Activated B cell treated with CpG ODN at 0.5 μM for 24 hours (primary cell): ENCODE measurements at places on chromosomes 3 and 15. TPM values are rescaled to one million over a fixed set of nuclear protein-coding genes. Genes with fewer than 3 reads are reported as not detected.

- no peak for DNase-seq
Observed at GRCh38 chr3:149315694-149316093, 17.7 kb downstream of the TM4SF18 start.

DNA sequence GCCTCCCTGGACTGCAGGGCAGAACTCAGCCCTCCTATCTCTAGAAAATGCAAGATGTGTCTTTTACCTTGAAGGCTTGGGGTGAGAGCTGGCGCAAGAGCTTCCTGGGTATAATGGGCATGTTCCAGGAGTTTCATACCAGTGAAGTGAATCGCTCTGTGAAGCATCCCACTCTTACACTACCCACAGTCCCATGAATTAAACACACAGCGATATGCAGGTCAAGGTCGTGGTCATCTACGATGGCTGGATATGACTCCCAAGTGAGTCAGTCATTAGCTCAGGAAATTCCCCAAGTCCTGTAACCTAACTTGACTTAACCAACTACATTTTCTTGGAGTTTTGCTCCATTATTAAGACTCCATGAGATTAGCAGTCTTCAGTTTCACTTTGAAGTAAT is 439.7 kb downstream of the NTRK3 start:
- DNase-seq = no peak

- no peak for DNase-seq
Observed at GRCh38 chr15:89822026-89822425, 7.4 kb upstream of the ANPEP start.

DNA sequence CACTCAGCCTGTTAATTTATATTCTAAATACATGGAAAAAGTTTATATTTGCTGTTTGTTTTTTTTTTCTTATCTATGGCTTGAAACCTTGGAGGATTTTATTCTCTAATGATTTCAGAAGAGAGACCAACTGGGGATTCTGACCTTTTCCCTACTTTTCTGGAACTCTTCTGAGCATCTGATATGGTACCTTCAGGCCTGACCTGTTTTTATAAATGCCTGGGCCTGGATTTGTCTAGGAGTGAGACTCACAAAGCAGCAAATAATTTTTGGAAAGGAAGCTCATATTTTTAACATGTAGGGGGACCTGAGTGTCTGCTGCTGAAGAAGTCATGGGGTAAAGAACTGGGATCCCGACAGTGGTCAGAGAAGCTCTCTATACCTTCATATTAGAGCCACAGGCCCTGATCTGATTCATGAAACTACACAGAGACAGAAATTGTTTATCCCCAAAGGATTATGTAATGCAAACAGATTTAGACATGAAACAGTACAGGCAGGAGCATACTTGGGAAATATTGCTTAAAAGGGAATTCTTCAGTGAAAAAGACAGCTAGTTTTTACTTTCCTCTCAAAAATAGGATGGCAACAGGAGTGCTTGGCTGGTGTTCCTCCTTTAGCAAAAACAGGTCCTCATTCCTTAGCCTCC is 15.9 kb downstream of the PPM1L start:
- no peak for DNase-seq

GRCh38 chr3:78825858-78826215 is 942.0 kb downstream of the ROBO1 start:
- no peak for DNase-seq

- no peak for DNase-seq
Observed at GRCh38 chr3:190446573-190447279, 3.0 kb downstream of the TMEM207 start.

DNA sequence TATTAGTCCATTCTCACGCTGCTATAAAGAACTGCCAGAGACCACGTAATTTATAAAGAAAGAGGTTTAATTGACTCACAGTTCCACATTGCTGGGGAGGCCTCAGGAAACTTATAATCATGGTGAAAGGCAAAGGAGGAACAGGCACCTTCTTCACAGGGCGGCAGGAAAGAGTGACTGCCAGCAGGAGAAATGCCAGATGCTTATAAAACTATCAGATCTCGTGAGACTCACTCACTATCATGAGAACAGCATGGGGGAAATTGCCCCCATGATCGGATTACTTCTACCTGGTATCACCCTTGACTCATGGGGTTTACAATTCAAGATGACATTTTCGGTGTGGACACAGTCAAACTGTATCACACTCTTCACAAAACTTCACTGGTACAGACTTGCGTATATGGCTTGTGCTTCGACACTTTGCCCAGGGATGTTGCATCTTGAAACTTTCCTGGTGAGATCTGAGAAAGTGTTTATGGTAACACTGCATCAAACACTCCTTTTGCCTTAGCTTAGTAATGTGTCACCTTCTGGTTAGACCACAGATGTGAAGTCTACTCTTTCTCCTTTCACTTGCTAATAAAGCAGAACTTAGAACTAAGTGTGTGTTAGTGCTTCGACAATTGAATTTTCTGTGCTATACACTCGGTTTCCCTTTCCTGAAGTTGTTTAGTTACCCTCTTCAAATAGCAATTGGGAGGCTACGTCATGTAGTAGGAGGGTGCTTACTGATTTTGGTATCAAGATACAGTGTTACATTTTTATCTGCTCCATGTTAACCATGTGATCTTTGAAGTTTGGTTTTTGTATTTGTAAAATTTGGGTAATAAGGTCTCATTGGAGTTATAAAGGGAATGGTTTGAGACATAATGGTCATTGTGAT is 185.7 kb downstream of the LPP start:
- no peak for DNase-seq

The MST1R gene
- total RNA-seq = 0.81 and 1.6 TPM in 2 replicates

The DLL4 gene
- 0.05 TPM in 1 of 2 replicates, not detected in the other for total RNA-seq

The SHF gene
- total RNA-seq = 5.8 and 8.5 TPM in 2 replicates

The TIGIT gene
- total RNA-seq = 3.3 and 6.8 TPM in 2 replicates

DNA sequence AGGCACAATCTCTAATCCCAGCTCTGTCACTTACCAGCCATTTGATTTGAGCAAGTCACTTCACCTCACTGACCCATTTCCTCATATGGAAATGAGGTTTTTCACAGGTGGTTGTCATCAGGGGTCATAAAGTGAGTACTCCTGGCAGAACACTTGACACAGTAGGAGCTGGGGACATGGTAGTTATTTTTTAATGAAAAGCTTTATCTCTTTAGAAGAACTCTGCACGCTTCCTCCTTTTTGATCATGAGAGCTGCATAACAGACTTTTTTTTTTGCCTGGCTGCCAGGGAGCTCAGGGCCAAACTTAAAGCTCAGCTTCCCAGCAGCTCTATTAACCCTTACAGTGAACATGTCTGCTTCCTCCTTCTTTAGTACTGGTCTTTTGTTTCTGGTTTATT is 8.4 kb downstream of the VWA5B2 start:
- no peak for DNase-seq

DNA sequence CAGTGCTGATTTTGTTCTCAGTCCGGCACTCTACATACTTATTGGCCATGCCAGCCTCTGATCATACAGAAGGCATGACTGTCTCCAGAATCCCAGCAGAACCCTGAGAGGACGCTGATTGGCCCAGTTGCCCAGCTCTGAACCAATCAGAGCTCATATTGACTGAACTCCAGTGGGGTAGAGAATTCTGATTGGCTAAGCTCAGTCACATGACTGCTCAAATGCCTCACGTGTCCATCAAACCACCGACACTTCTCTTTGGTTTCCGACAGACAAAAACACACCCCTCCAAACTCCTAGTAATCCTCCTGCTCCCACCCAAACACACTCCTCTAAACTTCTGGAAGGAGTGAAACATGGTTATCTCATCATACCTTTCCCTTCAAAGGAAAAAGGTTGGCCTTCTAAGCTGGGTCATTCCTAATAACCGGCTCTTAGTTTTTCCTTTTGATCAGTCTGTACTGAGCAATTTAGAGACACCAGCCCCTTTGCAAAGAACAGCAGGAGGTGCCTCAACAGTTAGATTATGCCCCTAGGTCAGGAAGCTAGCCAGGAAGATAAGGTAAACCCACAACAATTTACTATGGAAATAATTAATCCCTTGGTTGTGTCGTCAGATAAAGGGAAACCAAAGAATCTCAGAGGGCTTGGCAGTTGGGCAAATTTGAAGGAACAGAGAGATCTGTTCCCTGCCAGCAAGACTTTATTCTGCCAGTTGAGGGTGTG is 187.8 kb downstream of the TLE3 start:
- DNase-seq = no peak

DNA sequence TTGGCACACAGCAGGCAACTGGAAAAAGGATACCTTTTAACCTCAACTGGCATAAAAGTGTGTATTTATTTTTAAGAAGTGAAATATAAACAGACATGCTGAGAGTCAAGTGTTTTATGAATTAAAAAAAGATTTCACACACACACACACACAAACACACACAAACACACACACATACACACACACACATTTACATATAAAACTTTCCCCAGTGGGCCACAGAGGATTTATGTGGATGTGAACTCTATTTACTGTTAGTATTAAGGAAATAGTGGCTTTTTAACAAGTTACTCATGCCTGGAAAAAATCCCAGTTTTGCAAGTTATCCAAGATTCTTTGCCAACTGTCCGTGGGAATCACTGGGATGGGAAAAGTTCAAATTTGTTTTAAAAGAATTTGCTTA is 725.9 kb upstream of the NR2F2 start:
- DNase-seq = no peak

The TLR9 gene
- 10.4 and 11.4 TPM in 2 replicates for total RNA-seq

The TM4SF1 gene
- not detected in 2 replicates for total RNA-seq

GRCh38 chr15:101242160-101242998 is 9.5 kb downstream of the CHSY1 start:
- peak; percentile 24 for DNase-seq

The AADACL2 gene
- total RNA-seq = not detected in 2 replicates

The CPN2 gene
- total RNA-seq = not detected in 2 replicates

The ZBBX gene
- total RNA-seq = not detected in 2 replicates

DNA sequence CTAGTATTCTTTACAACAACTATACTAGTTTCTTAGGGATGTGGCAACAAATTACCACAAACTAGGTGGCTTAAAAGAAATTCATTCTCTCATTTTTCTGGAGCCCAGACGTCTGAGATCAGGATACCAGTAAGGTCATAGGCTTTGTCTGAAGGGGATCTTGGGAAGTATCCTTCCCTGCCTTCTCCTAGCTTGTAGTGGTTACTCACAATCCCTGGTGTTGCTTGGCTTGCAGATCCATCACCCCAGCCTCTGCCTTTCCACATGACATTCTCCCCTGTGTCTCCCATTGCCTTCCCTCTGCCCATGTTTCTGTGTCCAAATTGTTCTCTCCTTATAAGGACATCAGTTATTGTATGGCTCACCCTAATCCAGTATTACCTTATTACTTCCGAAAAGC is 24.3 kb upstream of the CLDN1 start:
- no peak for DNase-seq

- DNase-seq = no peak
Observed at GRCh38 chr3:45807681-45808540, 11.6 kb upstream of the SLC6A20 start.

The RTP2 gene
- total RNA-seq = not detected in 2 replicates

- no peak for DNase-seq
Observed at GRCh38 chr15:74046275-74046674, 36.1 kb downstream of the GOLGA6A start.

- DNase-seq = no peak
Observed at GRCh38 chr15:28110481-28110881, 11.4 kb upstream of the OCA2 start.

GRCh38 chr3:170532573-170532972 is 53.3 kb downstream of the SLC7A14 start:
- no peak for DNase-seq

- no peak for DNase-seq
Observed at GRCh38 chr3:155956508-155957411, 86.3 kb downstream of the GMPS start.

The TP63 gene
- total RNA-seq = 3.9 and 4.6 TPM in 2 replicates

GRCh38 chr3:45868213-45868612 is 18.1 kb upstream of the CCR9 start:
- DNase-seq = no peak

The STAC gene
- total RNA-seq = 0.09 TPM in 1 of 2 replicates, not detected in the other

DNA sequence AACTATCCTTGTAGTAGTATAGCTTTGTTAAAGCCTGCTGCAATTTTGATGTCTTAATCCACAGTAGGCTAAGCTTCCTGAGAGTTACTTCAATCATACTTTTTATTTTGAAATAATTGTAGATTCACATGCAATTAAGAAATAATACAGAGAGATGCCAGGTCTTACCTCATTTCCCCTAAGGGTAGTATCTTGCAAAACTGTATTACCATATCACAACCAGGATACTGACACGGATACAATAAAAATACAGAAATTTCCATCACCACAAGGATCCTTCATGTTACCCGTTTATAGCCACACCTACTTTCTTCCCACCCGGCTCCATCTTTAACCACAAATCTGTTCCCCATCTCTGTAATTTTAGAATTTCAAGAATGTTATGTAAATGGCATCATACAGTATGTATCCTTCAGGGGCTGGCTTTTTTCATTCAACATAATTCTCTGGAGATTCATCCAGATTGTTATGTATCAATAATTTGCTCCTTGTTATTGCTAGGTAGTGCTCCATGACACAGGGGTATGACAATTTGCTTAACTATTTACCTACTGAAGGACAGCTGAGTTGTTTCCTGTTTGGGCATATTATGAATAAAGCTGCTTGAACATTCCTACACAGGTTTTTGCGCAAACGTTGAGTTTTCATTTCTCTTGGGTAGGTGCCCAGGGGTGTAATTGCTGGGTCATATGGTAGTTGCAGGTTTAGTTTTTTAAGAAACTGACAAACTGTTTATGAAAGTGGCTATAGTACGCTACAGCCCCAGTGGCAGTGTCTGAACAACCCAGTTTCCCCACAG is 21.6 kb downstream of the BDH1 start:
- no peak for DNase-seq

- no peak for DNase-seq
Observed at GRCh38 chr3:149089395-149089794, 3.1 kb upstream of the HLTF start.

- no peak for DNase-seq
Observed at GRCh38 chr3:22231061-22231460, 480.1 kb upstream of the ZNF385D start.

The GABPB1 gene
- total RNA-seq = 32.5 and 32.7 TPM in 2 replicates

The ONECUT1 gene
- total RNA-seq = 0.44 TPM in 1 of 2 replicates, not detected in the other

The ACAN gene
- not detected in 2 replicates for total RNA-seq

The SLC28A1 gene
- total RNA-seq = not detected in 2 replicates

GRCh38 chr15:32700501-32701150 is 17.2 kb upstream of the GREM1 start:
- no peak for DNase-seq
